ENCODE measurements at places on chromosomes 4 and X.

DNA sequence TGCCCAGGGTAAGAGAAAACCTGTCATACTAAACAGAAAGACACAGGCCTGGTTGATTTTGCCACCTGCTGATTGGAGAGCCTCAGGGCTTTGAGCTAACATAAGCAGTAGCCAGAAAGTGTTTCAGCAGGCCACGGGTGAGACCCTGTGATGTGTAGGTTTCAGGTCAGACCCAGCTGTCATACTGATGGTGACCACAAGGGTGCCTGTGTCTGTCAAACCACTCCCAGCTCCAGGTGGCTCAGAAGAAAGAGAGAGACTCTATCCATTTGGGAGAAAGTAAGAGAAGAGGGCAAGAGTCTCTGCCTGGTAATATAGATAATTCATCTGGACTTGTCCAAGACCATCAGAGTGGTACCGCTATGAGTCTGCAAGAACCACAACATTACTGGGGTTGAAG, 72.8 kb upstream of the NLRP2B start:
- DNase-seq = no peak

- DNase-seq = no peak
Measured at GRCh38 chr4:124918559-124919122, 206.1 kb upstream of the ANKRD50 start.

- DNase-seq = no peak
Measured at GRCh38 chr4:94536649-94537469, 85.1 kb downstream of the PDLIM5 start.

DNA sequence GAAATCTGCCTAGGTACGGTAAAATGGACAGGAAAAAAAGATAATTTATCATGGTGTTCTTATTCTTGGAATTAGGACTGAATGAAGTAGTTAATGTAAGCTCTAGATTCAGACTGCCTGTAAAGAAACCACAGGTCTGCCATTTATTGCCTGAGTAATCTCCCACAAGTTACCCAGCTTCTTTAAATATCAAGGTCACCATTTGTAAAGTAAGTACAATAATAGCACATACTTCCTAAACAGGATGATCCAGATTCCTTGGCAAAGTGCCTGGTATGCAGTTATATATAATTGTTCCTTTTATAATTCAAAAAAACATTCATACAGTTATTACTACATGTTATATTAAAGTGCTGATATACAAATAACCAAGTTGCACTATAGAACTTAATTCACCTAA, 368.6 kb downstream of the HNRNPD start:
- DNase-seq = no peak

DNA sequence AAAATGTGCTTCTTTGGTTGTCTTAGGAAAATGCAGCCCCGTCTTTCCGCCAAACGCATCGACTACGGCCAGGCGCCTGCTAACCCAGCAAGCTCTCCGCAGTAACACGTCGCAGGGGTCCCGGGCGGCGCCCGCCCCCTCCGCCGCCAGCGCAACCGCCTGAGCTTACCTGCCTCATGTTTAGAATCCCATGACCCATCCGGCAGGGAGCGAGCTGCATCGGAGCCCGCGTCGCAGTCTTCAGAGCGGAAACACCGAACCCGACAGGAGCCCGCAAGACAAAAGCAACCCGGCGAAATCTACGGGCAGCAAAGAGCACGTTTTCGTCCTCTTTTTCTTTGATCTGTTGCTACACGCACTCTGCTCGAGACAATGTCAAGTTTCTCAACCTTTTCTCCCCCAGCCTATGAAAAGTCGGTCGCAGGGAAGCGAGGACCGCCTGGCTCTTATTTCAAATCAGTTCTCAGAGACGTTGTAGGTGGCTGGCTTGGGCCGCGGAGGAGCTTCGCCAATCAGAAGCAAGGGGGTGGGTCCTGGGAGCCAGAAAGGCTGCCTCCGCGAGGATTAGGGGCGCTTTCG, at the start of gene MID1:
TSS of gene MID1 (minus strand) at position 465 of the 579 bp plus-strand sequence. CDS start 53,038 bp downstream, outside the sequence.
- DNase-seq = peak; percentile 80

GRCh38 chr4:188904617-188905016, 765.4 kb downstream of the TRIML1 start:
- no peak for DNase-seq

GRCh38 chrX:22246620-22247019, 26.1 kb upstream of the CBLL2 start:
- peak; percentile 23 for DNase-seq

DNA sequence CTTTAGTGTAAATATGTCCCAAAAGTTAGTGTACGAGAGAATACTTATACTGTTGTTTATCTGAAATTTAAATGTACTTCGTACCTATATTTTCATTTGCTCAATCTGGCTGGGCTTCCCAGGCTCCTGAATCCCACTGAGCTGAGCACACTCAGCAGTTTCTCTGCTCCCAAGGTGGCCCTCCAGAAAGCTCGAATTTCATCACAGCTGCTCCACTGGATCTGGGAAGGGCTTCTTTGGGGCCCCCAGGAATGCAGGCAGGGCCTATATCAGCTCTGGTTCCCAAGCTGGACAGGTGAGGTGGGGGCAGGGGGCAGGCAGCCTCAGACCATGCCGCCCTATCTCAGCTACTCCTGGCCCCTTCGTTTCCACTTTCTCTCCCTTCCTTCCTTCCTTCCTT, 1.5 kb upstream of the FATE1 start:
- DNase-seq = no peak

DNA sequence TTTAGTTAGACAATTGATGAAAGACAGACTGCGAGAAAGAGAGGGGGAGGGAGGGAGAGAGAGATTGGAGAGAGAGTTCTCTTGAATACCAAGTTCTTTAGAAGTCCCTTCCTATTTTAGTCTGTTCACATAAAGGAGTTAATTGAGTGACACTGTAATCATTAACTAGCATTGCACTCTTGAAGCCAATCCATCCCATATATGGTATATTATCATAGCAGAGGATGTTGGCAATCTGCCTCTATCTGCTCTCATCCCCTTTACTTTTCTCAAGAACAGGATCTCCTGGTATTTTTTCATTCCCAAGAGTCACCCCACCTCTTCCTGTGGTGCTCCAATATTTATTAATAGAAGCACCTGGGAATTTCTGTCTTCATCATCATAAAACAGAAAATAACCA, 959.6 kb upstream of the NDST4 start:
- DNase-seq = no peak

GRCh38 chr4:55173580-55173979, 48.2 kb upstream of the KDR start:
- peak; percentile 78 for DNase-seq

- peak; percentile 52 for DNase-seq
Measured at GRCh38 chr4:28490669-28491068, 1630.0 kb downstream of the STIM2 start.

DNA sequence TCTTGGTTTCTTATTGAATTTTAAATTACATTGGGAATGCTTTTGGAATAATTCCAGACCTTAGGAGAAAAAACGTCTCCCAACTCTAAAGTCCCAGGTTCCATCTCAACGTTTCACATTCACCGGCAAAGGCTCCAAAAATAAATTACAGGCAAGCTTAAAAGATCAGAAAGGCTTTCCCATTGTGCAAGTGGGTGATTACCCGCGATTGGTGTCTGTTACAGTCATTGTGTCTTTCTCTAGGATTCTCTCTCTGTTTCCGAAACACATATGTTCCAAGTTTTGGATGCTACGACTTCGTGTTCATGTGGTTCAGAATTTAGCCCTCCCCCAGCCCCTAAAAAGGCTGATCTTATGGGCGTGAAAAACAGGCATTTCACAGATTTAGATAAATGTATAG, 41.8 kb downstream of the PALLD start:
- DNase-seq = no peak

DNA sequence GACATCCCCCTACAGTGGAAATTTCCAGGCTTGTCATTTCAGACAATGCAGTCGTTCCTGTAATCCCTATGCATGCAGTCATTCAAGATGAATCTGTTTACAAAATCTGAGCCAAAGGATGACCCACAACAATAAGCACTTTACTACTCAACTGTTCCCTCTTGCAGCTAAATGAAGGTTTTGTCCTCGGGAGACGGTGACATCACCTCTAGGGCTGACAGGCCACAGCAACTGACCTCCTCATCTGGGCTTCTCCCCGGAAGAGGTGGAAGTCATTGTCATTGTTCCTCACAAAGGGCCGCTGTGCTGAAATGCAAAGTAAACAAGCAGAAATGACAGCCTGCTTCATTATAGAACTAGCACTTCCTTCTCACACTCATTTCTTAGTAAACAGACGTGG, 29.2 kb downstream of the CLRN2 start:
- DNase-seq = no peak

DNA sequence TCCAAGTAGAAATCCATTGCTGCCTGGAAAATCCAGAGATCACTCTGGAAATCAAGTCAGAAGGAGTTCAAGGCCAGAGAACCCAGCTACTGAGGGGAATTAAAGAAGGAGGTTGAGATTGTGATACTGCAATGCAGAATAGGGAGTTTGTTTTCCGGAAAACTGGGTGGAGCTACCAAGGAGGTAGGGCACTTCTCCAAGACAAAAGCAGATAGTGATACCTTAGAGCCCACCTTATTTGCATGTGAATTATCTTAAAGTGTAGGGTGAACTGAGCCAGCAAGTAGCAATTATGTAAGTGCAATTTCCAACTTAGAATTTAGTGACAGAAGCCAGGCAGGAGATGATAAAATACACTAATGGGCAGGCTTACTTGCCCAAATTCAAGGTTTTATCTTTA, 178.9 kb downstream of the MID1 start:
- DNase-seq = no peak

GRCh38 chr4:177109769-177110168, 199.9 kb upstream of the NEIL3 start:
- DNase-seq = no peak

DNA sequence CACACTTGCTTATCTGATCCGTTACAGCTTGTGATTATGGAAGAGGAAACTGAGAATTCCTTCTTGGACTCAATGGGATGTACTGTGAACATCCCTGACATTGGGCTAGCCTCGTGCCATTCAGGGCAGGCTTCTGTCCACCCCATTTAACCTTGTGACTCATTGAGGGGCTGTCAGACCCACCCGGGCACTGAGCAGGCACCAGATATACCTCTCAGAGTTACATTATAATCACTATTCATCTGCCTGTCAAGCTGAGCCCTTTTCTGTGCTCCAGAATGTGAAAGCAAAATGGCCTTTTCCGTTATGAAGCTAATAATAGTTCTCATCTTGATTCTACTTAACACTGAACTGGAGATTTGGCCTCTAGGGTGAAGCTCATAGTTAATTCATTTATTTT, 170.6 kb upstream of the SCML1 start:
- no peak for DNase-seq

DNA sequence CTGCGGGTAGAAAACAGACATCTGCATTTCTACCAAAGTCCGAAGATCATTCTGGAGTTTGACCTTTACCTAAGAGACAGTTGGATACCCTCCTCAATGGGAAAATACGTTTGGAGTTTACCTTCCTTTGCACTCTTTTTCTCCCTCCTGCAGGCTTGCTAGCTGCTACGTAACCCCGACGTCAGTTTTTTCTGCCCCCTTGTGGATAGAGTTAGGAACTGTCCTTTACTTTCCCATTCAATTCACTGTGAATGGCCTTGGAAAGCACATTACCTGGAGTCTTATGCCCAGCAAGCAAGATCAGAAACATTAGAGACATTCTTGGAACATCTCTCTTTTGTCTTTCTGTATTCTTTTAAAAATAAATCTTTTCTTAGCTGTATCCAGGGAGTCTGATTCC, 250.7 kb downstream of the NAP1L3 start:
- DNase-seq = peak; percentile 1

DNA sequence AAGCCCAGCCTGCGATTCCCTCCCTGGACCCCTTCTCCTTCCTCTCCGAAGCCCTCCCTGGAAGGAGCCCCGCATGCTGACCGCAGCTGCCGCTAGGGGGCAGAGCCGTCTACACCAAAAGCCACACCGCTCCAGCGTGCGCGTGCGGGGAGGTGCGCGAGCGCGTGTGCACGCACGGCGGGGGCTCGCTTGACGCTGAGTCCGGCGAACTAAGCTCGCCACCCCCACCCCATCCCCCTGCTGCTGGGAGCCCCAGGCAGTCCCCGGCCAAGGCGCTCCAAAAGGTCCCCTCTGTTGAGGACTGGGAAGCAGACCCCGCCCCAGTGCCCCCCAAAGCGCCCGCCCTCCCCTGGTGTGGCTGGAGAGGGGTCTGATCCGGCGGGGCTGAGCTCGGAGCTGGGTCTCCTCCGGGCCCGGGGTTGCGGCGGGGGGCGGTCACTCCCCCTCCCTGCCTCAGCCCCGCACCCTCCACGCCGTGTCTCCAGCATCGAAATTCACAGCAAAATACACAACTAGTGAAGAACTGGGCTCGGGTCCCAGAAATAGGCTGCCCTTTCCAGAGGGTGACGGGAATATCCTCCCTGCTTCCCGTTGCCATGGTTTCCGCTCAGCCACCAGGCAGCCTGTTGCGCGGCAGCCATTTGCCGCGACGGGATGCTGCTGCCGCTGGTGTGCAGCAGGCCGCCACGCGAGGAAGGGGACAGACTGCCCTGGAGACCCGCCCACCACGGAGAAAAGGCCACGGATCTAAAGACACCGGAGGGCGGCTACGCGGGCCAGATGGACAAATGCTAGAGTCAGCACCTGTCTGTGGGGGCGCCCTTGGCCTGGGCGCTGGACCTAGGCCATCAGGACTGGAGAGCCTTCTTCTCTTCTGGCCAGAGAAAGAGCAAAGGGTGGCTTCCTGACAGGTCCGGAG, 11.2 kb upstream of the CCNQ start:
- peak; percentile 65 for DNase-seq

Data from IMR-90 (cell line).